ENCODE measurements at places on chromosomes 12 and 14.
A peak's percentile ranks its signal among the peaks of the same experiment; 100 is the strongest.

DNA sequence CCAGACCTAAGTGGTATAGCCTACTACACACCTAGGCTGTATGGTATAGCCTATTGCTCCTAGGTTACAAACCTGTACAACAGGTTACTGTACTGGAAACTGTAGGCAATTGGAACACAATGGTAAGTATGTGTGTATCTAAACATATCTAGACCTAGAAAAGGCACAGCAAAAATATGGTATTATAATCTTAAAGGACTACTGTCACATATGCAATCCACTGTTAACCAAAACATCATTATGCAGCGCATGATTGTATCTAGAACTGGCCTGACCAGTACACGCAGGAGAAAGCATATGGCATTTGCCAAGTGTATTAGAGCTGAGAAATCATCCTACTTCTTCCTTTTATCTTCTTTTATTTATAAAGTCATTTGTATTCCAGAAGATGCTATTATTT is 75.5 kb downstream of the SLC8A3 start:
- no peak for DNase-seq

GRCh38 chr14:39432619-39433451 is 602 bp upstream of the FBXO33 start:
- peak; percentile 93 for DNase-seq

DNA sequence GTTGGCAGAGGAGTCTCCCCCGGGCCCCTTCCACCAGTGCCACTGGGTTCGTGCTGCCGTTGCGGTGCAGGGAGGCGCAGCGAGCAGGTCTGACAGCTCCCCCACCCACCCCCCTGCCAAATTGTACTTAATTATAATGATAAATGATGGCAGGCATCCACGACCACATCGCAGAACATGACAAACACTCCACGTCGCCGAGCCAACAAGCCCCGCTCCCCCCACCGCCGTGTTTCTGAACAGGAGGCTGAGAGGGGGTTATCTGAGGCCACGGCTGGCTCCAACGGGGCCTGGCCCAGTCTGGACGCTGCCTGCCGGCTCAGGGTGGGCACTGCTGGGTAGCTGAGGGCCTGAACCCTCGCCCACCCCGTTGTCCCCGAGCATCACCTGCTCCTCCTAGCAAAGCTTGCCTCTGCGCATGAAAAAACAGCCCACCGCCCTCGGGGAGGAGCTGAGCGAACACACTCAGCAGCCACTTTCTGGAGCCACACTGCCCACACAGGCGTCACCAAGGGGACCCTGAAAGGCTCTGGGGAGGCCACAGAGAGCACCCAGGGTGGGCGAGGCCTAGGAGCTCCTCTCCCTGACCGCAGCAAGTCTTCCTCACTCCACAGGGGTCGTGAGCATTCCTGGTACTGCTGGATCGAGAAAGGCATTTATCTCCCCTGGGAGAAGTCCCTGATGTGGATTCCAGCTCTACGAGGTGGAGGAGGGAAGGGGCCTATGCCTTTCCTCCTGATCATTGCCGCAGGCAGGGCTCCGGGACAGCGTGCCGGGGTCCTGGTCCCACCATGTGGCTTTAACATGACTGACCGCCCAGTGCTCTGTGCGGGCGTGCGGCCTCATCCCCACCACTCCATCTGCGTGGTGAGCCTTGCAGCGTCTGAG is 35.4 kb upstream of the DIO3 start:
- DNase-seq = no peak

- DNase-seq = no peak
Measured at GRCh38 chr14:99758121-99758821, 34.9 kb upstream of the EML1 start.

DNA sequence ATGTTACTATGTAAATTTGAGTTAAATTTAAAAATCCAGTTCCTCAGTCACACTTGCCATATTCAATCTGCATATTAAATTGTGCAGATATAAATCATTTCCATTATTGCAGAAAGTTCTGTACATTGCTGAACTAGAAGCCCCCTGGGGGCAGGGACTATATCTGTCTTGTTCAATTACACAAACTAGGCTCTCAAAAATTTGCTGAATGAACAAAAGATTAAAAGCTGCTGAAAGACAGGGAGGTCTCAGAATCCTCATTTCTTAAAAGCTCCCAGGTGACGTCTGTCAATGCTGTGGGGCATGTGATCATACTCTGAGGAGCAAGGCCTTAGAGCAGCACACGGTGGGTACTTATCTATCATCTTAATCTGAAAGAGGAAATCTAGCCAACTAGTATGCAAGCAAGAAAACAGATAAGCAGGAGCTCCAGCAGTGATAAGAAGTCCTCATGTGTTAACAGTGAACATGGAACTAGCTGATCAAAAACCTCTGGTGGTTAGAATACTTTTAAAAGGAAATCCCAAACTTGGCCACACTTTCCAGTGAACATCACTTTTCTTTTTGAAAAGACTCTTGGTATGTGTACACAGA is 60.5 kb downstream of the APPL2 start:
- no peak for DNase-seq

DNA sequence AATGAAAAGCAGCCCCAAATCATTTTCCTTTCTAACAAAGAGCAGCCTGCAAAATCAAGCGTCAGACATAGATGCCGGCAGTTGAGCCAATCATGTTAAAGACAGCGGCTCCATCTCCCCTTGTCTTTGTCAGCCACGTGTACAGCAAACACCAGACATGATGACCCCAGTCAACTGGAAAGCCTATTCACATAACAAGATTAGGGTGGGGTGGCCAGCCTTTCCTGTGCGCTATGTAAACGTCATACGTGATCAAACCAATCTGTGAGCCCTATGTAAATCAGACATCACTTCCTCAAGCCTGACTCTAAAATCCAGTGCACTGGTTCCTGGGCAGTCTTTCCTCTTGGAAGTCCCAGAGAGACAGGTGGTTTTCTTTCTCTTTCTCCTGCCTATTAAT is 9.9 kb upstream of the FICD start:
- DNase-seq = no peak

DNA sequence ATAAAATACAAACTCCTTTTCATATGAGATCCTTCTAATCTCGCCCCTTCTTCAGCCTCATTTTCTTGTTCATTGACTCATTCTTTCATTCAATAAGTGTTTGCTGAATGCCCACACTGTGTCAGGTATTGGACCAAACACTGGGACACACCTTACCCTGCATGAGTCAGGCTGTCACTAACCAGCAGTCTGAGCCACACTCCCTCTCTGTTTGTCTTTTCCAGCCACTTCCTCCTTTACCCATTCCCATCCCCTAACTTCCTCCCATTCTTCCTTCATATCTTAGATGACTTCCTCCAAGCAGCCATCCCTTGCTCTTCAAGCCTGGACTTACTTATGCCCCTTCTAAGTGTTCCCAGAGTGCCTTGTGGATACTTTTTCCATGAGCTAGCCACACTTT is 27.0 kb upstream of the HIF1A start:
- no peak for DNase-seq

DNA sequence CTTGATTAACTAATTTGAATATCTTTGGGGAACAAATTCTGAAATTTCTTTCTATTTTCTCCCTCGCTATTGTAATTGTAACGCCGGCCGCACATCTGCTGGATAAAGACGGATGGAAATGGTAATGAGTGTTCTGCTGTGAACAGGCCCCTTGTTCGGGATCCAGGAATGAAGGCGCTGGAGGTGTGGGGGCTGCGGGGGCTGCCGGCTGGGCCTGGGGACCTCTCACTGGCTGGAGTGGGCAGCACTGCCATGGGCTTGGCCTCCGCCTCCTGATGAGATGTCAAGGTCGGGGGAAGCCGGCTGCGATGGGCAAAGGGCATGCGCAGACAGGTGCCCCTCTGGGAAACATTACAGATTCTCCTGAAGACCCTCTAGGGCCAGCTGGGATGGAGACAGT is 175.4 kb downstream of the PHETA1 start:
- DNase-seq = no peak

DNA sequence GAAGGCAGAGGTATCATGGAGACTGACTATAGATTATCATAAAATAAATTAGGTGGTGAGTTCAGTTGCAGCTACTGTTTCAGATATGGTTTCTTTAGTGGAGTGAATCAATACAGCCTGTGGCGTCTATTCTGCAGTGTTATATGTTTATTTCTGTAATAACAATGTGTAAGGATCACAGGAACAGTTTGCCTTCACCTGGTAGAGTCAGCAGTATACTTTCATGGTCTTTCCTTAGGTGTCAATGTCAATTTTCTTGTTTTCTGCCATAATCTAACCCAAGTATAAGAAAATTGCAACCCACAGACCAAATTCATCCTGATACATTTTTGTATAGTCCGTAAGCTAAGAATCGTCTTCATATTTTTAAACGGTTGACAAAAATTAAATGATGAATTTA is 140.4 kb upstream of the ATF7IP start:
- DNase-seq = no peak

DNA sequence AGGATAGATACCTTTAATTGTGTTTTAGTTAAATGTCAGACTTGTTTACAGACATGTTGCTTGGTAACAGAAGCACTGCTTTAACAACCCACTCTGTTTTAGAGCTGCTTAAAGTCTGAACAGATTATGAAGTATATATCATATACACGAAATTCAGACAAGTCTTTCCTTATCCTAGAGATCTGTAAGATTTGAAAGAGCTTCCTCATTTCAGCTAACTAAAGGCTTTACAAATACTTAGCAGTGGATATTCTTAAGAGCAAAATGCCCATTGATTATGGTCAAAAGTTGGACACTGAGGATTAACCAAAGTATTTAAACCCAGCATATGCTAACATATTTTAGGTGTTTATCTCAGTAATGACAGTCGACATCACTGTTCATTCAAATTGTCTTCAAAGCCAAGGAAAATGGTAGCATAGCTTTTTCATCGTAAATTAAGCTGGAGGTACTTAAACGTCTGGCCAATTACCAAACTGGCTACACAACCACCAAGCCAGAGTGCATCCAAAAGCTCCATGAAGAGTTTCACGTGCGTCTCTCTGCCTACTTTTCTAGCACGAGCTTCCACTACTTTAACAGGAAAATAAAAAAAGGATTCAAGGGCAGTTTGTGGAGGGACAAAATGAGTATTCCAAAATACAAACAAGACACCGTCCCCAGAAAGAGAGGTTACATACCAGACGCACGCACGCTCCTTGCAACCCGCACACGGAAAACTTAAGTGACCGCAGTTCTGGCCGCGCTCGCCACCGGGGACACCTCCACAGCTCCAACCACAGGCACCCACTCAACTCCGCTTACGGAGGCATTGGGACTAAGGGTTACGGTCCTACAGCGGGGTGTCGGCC is 565 bp downstream of the CEP83 start:
- peak; percentile 60 for DNase-seq

Measured in NCI-H345 (cell line).